ENCODE measurements at places on chromosomes 6 and 20. TPM values are rescaled to one million over a fixed set of nuclear protein-coding genes. Genes with fewer than 3 reads are reported as not detected.

GRCh38 chr6:13319891-13320564 is 8.3 kb downstream of the TBC1D7 start:
- no peak for DNase-seq

GRCh38 chr6:11766043-11766442 is 12.6 kb downstream of the ADTRP start:
- no peak for DNase-seq

- DNase-seq: no peak
Measured at GRCh38 chr6:10564975-10565673, 44.0 kb downstream of the GCNT2 start.

Gene LAMA5
- 55.1 TPM for total RNA-seq

Gene SSTR4
- not detected for total RNA-seq

Gene RBPJL
- total RNA-seq: not detected

- no peak for DNase-seq
Measured at GRCh38 chr6:155364844-155365437, 50.7 kb upstream of the TFB1M start.

Gene DAAM2
- 7.7 TPM for total RNA-seq

Gene ACOT8
- 29.4 TPM for total RNA-seq

Gene PXT1
- not detected for total RNA-seq

DNA sequence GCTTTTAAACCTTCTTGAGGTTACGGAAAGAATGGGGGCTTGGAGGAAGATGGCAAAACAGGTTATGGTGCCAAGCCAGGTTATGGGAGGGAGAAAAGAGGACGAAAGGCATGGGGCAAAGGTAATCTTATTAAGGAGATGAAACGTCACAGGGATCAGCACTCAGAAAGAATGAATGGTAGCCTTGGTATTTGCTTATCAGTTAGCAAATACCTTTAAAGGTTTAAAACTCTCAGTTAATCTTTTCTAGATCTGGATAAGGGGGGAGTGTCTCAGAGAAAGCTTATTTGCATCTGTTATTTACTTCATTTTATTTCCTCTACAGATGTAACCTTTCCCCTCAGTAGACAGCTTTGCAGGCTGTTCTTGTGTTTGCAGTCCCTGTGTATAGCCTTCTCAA is 55.5 kb upstream of the EEF1E1 start:
- DNase-seq: no peak

Gene LAMP5
- total RNA-seq: not detected

DNA sequence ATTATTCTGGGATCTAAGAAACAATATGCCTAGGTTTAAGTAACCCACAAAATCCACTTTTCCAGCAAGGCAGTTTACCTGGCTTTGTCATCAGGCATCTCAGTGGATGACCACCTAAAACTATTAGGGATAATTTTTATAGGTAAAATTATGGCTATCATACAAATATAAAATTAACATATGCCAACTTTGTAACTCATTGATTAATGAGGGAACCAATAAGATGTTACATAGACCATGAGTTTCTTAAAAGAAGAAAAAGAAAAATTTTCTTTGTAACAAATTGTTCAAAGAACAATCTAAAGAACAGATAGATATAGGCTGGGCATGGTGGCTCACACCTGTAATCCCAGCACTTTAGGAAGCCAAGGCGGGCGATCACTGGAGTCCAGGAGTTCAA is 49.7 kb upstream of the FILIP1 start:
- no peak for DNase-seq

- no peak for DNase-seq
Measured at GRCh38 chr6:28587746-28588075, 62.0 kb downstream of the GPX5 start.

DNA sequence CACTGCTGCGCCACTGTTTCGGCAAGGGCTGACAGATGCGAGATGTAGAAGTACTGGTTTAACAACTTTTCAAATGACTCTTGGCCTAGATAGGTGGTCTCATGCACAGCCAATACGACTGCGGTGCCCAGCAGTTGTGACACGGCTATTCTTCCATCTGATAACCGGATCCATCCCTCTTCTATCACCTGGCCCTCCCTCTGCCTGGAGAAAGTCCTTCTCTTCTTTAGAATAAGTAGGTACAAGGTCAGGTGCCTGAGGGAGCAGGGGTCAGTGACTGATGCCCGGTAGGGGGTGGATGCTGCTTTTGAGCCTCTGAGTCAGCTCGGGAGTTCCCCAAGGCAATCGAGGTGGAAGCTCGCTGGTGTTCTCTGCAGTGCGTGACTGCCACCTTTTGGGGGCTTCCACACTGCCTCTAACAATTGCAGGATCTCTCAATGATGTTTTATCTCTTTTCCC is 166.8 kb upstream of the GRIK2 start:
- no peak for DNase-seq

DNA sequence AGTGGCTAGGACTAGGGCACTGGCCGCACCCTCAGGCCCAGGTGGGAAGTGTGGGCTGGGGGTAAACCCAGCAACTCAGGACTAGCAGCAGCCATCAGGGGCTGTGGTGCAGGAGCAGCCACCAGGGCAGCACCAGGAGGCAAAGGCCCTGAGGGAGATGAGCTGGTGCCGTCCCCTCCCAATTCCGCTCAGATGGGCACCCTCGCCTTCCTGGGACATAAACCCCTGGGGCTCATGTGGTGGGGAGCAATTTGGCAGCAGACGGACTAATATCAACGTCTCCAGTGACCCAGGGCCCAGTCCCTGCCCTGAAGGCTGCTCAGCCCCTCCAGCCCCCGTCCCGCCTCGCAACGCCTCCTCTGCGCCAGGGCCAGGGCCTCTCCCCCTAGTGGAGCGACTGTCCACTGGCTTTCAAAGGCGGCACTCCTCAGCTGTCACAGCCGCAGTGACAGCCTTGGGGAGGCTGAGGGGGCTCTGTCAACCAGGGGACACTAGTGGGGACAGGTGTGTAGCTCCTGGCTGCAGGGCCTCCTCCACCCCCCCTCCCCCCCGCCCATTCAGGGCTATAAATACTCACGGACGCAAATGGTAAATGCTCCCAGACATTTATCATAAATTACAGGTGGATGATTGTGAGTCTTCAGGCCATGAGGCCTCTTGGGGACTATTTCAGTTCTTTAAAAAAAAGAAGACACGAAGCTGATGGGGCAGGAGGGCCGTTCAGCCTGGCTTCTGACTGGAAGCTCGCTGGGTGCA is 349.9 kb downstream of the ZFAND3 start:
- DNase-seq: no peak

DNA sequence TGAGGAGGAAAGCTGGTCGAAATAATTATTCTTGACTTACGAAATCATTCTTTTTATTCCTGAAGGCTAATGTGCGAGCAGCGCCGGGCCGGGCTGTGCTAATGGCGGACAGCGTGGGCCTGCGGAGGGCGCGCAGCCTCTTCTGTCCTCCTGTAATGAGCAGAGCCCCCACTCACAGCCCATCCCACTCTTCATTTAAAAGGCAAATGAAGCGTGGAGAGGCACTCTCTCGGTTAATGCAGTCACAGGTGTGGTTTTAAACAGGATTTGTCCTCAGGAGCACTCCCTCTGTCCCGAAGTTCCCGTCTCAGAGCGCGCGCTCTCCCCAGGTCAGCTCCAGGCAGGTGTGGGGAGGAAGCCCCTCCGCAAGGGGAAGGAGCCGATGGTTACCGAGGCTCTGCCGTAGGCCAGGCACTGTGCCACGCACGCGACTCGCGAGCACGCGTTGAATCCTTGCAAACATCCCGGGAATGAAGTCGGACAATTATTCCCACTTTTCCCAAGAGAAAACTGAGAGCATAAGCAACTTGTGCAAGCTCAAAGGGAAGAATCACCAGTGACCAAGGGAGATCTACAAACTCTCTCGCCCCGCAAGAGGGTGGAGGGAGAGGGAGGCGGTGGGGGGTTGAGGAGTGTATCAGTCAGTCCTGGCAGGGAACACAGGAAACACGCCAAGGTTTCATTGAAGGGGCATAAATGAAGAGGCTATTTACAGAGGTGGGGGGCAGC is 35.5 kb upstream of the ZFAND3 start:
- peak; percentile 24 for DNase-seq

Gene ADGB
- not detected for total RNA-seq

- DNase-seq: no peak
Measured at GRCh38 chr20:62814060-62814708, 2.7 kb upstream of the COL9A3 start.

- no peak for DNase-seq
Measured at GRCh38 chr6:13112921-13113320, 215.4 kb downstream of the TBC1D7 start.

Measured in heart right ventricle (tissue), 16 donors.